Left ventricle myocardium inferior (tissue), 1 donor: ENCODE measurements at places on chromosomes 5 and 9.

- DNase-seq, result no peak
Measured at GRCh38 chr5:122839731-122840130, 5.7 kb upstream of the SNX24 start.

DNA sequence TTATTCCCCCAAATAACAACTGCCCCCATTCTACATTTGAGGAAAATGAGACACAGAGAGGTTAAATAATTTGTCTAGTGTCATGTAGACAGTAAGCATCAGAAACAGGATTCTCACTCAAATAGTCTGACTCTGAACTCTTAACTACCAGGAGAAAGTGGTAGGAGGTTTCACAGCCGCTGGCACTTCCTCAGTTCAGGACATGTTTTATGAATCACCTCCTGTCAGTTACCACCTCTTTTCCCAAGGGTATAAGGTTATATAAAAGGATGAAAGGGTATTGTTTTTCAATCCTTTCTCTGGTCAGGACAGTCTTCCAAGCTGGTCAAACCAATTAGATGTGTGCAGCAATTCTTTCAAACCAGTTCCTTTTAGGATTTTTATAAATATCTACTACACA lies 52.1 kb downstream of the TSSK1B start:
- DNase-seq, result no peak

- DNase-seq, result no peak
Measured at GRCh38 chr5:42745426-42745825, 11.2 kb upstream of the CCDC152 start.

GRCh38 chr5:140399979-140400729 lies 1.5 kb upstream of the ANKHD1 start:
- DNase-seq, result no peak

DNA sequence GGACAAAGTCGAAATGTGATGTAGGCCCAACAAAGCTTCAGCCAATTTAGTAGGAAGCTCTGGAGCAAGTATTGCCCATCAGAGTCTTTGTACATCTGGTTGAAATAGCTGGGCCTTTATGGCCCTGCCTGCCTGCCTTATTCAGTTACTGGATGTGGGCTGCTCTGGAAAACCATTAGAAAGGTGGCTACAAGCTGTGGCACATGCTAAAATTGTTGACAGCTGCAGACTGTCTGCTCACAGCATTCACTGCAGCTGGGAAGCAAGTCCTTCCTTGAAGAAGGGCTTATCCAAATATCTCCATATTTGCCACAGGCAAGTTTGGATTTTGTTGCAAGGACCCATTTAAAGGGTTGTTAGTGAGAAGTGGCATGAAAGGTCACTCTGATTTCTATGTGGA lies 24.4 kb downstream of the SMIM15 start:
- no peak for DNase-seq

DNA sequence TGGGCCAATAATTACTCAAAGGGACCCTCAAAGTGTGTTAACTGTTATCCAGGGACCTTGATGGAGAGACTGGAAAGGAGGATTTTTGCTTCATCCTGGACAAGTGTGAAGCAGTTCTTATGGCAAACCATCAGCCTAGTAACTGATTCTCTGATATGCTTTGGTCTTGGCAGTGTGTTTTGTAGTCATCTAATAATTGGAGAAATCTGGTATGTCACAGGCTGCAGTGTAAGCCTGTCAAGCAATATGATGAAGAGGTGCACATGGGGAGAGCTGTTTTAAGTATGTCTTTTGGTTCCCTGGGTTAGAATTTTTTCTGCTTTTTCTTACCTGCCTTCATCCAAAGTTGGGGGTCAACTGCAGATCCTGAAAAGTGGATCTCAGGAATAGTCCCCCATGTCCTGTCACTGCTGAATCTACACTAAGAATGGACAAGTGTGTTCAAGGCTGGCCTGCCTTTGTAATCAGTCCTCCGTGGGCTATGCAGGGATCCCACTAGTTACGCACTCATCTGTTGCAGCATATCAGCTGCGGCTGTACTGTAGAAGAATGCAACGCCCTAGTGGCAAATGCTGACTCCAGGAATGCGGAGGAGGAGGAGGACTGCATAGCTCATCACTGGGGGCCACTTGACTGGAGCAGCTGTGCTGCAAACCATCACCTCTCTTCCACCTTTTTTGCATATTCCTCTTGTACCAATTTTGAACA lies 1.9 kb downstream of the SPTAN1 start:
- DNase-seq, result peak; percentile 52

DNA sequence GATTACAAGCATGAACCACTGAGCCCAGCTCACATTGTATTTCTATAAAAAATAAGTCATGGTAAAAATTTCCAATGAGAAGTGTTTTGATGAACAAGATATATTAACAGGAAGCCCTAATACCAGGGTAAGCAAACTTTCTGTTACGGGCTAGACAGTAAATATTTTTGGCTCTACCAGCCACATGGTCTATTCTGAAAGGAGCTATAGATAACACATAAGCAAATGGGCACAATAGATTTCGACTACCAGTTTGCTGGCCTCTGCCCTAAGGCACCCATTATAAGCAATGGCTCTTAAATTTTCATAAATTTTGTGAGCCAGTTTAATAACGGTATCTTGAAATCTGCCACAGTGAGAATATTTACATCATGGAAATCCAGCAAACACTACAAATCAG lies 8.1 kb downstream of the UBQLN1 start:
- DNase-seq, result no peak

GRCh38 chr5:31412324-31412723 lies 119.6 kb downstream of the DROSHA start:
- DNase-seq, result no peak

- DNase-seq, result no peak
Measured at GRCh38 chr5:59694411-59694810, 199.1 kb downstream of the PDE4D start.

GRCh38 chr9:34988218-34989002 lies 1.1 kb upstream of the DNAJB5 start:
- peak; percentile 51 for DNase-seq

- no peak for DNase-seq
Measured at GRCh38 chr9:94782355-94783101, 56.0 kb downstream of the AOPEP start.

DNA sequence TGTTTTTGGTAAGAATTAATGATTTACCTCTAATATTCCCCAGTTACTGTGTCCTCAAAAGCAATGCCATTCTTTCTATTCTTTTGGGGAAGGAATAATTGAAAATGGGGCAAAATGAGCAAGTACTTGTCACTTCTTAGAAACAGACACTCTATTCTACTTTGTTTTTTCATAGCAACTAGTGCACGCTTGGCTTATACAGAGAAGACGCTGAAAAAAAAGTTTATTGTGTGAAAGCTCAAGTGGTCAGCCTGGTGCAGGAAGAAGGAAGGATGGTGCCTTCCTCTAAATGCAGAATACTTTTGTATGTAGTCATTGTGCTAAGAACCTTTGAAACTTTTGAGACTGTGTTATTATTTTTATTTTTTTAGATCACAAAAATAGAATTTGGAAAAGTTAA lies 29.6 kb downstream of the ANKDD1B start:
- no peak for DNase-seq

DNA sequence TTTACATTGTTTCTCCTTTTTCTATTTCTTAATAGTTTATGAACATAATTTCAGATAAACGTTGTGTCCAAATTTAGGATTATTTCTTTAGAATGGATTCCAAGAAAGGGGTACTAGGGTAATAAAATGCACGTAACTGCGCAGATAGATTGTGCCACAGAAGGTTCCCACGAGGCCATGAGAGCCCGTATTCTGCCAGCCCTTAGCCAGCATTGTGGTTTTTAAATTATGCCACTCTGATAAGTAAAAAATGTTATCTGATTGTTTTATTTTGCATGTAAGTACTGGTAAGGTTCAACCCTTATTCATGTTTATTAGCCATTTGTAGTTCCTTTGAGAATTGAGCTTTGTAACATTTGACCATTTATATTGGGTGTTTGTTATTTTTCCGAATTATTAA lies 88.7 kb downstream of the PRKACG start:
- no peak for DNase-seq

DNA sequence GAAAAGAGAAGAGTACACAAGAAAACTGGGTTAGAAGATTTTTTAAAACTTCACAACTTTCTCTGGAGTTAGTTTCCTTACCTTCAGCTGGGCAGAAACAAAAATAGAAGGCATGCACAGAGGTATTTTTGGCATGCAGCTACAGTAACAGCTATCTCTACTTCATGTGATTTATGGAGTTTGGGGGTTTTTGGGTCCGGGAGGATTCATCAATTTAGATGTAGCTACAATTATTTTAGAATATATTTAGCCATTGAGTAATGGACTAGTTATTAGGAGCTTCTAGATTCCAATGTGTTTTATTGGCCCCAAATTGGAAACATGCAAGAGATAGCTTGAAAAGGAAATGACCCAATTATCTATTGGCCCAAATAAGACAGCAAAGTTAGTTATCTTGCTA lies 91.6 kb upstream of the TNFAIP8 start:
- DNase-seq, result no peak

GRCh38 chr5:65482736-65483545 lies 1.2 kb upstream of the ADAMTS6 start:
- no peak for DNase-seq

DNA sequence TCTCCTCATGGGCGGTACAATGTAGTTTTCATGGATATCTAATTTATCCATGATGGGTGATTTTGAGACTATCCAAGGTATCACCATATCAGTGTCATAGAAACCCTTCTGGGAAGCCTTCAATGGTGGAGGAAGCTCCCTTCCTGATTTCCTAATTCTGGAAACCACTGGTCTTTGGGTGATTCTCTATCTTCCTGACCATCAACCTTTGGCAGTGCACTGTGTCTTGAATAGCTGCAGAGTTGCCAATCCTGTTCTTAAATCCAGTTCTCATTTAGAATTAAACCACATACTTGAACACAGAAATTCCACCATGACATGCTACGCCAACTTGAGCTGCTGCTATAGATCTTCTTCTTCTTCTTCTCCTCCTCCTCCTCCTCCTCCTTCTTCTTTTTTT lies 161.7 kb upstream of the KLF9 start:
- no peak for DNase-seq

- no peak for DNase-seq
Measured at GRCh38 chr9:98333703-98334582, 78.5 kb upstream of the TBC1D2 start.

- DNase-seq, result no peak
Measured at GRCh38 chr5:131986161-131986912, 25.1 kb downstream of the ACSL6 start.

- no peak for DNase-seq
Measured at GRCh38 chr9:134060546-134060945, 7.3 kb downstream of the BRD3 start.

DNA sequence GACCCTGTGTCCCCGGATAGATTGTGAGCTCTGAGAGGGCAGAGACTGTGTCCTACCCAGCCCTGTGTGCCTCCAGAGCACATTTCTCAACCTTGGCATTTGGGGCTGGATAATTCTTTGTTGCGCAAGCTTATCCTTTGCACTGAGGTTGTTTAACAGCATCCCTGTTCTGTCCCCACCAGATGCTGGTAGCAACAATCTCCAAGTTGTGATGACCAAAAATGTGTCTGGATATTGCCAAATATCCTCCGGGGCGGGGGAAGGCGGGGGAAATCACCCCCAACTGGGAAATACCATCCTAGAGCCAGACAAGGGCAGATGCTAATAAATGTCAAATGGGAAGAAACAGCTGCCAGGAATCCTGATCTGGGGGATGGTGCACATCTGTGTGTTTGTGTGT lies 24.0 kb upstream of the TNIP1 start:
- DNase-seq, result peak; percentile 43

GRCh38 chr5:176866707-176867310 lies 32.3 kb downstream of the HK3 start:
- no peak for DNase-seq

DNA sequence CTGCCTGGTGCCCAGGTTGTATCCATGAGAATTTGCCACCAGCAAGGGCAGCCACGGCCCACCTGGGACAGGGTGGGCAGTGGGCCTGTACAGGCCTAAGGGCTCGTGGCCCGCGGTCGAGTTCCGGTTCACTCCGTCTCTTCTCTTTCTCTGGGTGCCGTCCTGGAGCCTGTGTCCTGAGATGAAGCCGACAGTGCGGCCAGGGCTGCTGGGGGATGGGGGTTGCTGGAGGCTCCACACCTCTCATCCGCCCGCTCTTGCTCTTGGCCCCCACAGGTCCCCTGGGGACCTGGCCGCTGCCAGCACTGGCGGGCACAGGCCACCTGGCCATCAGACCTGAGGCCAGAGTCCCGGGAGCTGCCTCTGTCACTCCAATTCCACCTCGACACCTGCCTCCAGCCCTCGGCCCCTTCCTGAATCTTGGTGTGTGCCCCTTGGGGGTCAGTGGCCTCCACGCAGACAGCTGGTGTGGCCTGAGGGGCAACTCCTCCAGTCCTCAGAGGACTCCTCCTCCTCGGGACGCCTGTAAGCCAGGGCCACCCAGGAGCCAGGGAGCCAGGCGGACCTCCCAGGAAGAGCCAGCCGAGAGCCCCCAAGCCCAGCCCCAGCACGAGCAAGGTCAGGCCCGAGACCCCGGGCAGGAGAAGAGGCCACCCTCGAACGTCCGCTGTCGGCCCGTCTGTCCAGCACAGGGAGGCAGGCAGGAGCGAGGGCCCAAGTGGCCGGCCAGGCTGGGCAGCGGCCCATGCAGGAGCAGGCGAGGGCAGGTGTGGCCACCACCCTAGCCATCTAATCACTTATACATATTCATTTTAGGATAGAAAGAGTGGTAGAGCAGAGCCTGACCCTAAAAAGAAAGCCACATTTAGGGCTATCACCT lies 5.2 kb downstream of the LRRC26 start:
- no peak for DNase-seq

DNA sequence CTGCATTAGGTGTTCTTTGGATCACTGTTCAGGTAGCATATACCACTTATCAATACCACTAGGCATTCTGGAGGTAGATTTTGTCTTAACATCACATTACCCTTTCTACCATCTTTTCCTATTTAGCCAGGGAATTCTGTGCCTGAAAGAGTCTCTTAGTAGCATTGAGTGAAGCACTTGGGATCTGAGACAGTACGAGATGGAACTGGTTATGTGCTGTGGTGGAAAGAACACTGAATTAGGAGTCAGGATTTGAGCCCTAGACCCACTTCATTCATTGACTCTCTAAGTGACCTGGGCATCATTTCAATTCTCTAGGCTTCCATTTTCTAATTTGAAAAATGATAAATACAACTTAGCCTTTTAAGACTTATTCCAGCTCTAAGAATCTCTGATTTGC lies 291.1 kb downstream of the DMAC1 start:
- DNase-seq, result no peak

GRCh38 chr9:32742296-32742695 lies 41.0 kb upstream of the TMEM215 start:
- no peak for DNase-seq

DNA sequence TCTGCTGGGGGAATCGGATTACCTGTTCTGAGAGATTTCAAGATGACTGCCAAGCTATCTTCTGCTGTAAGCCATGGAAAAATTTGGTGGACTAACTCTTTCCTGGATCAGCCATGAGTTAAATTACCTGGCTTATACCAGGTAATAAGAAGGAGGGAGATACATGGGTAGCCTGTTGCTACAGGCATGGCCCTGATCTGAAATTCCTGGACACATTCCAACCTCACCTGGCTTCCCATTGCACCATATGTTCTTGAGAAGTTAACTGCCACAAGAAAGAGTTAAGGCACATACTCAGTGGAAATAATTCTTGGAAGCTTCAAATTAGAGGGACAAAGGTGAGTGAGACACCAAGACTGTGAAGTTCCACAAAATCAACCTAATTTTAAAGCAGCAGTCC lies 371.3 kb downstream of the ACTL7B start:
- DNase-seq, result no peak
